ENCODE measurements at places on chromosomes 13 and 19.

- DNase-seq, result no peak
These were observed 130.7 kb upstream of the PEG3 start for GRCh38 chr19:56971230-56971629.

GRCh38 chr19:35017507-35017906 lies 12.8 kb upstream of the SCN1B start:
- no peak for DNase-seq

DNA sequence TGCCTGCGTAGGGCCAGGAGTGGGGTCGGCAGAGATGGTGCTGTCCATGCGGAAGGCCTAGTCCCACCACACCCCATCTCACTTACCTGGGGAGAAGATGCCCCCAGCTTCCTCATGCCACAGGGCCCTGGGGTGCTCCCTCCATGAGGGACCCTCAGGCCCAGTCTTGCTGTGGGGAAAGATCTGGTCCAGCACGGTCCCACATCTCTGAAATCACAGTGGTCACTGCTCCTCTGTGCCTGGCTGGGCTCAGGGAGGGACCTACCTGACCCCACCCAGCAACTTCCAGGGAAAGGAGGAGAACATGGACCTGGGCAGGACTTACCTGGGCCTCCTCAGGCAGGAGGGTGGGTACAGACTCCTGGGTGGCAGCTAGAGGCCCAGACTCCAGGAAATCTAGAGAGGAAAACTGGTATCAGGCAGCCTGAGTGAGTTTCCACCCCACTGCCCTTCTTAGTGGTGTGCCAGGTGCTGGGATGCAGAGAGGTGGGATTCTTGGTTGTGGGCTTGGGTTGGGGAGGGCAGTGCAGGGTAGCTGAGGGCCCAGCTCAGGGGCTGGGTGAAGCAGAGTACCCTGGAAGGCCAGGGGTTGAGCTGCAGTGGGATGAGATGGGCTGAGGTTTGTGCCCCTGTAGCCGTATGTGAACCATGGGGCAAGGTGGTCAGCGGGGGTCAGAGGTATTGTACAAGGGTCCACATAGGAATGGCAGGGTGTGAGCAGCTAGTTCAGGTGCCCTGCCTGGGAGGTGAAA lies 3.8 kb downstream of the MZF1 start:
- DNase-seq, result no peak

GRCh38 chr19:34353546-34353945 lies 11.4 kb upstream of the GPI start:
- DNase-seq, result no peak

DNA sequence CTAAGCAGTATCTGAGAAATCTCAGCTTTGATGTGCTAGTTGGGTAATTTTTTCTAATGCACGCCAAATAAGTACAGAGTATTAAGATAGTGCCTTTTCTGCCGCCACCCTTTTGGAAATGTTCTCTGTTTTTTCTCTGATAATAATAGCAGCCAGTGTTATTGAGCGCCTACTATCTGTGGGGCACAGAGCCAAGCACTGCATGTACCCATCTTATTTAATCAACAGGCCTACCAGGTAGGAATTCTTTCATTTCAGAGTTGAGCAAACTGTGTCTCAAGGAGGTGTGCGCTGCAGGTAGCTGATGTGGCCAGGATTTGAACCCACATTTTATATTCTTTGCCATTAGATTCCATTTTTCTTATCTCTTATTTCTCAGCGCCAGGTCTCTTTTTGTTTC lies 1.4 kb downstream of the EPN1 start:
- DNase-seq, result no peak

- DNase-seq, result no peak
These were observed 1040.4 kb upstream of the MIR17HG start for GRCh38 chr13:90307136-90307535.

GRCh38 chr19:28691683-28692082 lies 521.3 kb downstream of the UQCRFS1 start:
- no peak for DNase-seq

DNA sequence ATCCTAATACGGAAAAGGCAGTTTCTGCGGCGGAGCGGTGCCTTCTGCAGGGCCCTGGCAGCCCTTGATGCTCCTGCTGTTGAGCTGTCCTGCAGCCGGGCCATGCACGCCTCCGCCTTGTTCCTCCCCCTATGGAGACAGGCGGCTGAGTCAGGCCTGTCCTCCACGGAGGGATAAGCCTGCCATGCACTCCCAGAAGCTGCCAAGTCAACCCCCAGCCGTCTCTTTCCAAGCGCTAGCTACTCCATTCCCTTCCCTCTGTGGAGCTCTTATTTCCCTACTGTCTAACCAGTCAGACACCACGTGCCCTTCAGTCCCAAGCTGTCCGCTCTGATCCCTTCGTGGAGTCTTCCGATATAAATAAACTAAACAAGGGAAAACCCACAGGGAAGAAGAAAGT lies 197.0 kb downstream of the COL4A1 start:
- no peak for DNase-seq

GRCh38 chr13:90015565-90016507 lies 1331.7 kb upstream of the MIR17HG start:
- DNase-seq, result no peak

DNA sequence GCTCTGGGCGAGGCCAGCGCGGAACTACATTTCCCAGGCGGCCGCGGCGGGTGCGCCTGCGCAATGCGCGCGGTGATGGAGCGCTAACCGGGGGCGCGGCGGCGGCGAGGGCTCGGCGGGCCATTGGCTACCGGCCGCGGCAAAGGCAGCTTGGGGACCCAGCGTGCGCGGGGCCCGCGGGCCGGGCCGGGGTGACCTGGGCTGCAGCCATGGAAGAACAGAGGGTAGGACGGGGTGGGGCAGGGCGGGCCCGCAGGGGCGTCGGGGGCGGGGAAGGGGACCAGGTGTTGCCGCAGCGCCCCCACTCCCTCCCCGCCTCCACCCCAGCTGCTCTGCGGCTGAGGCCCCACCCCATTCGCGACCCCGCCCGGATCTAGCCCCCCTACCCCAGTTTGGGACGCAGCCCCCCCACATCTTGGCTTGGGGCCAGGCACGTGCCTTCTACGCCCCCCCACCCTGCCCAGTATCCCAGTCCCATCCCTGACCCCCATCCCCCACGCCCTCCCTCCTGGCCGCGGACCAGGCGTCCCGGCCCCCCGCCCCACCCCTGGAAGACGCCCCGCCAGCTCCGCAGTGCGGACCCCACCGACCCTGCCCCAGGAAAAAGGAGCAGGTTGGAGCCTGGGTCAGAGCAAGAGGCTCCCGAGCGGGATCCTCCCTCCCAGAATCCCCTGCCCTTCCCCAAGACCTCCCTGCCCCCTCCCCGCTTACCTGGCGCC lies at the start of gene FSD1:
Gene FSD1 (plus strand): TSS at position 61 of the 719 bp plus-strand sequence. CDS start 149 bp downstream, at position 210.
- peak; percentile 33 for DNase-seq

GRCh38 chr13:75149776-75150175 lies 332.2 kb downstream of the TBC1D4 start:
- DNase-seq, result no peak

GRCh38 chr19:41341669-41342490 lies 11.8 kb downstream of the TGFB1 start:
- DNase-seq, result no peak

GRCh38 chr13:32594157-32594738 lies 8.0 kb downstream of the PDS5B start:
- DNase-seq, result no peak

GRCh38 chr13:78201411-78201810 lies 282.8 kb upstream of the EDNRB start:
- DNase-seq, result no peak

DNA sequence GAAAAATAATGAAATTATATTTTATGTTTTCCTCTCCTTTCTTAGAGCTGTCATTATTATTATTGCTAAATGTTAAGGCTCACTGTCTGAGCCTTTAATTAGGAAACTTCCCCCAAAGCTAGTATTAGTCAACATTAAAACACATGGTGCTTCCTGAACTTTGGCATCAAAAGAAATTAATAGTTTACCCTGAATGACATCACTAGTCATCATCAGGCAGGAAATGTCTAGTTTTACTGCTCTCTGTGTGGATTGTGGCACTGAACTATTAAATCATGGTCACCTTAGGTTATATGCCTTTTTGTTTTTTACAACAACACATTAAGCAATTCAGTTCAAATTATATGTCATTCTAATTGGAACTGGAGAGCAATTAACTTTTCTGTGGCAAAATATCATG lies 595.5 kb downstream of the SLITRK1 start:
- DNase-seq, result no peak

DNA sequence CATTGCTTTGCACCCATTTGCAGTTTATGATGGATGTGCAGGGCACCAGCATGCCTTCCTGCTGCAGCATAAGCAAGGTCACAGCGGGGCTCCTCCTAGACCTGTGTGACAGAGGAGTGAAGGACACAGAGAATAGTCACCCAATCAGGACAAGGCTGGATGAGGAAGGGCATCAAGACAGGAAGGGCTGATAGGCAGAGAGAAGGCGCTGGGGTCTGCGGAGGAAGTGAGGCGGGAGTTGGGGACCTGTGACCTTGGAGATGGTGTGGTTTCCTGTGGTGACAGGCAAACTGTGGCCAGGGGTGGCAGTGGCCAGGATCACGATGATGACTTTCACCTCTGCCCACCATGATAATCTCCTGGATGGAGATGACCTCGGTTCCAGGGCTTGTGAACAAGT lies 16.4 kb upstream of the KCTD15 start:
- no peak for DNase-seq

DNA sequence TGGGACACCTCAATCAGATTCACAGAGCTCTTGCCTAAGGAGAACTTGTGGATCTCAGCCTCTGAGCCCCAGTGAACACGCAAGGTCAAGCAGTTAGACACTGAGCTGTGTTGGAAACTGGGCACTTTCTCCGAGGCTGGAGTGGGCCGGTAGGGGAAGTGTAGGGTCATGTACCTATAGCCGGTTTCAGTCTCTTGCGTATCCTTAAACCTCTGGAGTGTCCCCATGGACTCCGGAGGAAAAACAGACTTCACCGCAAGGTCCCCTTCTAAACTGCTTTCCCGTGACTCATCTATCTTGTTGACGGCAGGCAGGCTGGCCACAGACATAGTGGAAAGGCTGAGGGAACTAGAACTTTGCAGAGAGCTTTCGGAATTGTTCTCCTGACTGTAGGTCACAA lies 11.3 kb downstream of the IQCN start:
- DNase-seq, result no peak

DNA sequence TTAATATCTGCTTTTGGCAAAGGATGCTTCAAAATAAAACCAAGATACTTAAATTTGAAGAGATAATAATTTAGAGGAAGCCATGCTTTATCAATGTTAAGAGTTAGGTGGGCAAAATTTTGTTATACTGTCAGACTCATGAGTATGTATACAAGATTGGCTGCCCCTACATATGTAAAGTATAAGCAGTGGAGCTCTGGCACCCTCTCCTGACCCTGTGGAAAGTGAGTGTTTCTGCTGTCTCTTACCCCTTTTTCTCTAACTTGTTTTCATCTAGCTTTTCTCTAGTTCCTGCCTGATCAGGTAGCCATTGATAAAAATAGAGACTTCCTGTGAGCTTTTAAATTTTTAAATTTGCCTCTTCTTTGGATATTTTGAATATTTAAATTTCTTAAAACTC lies 710.9 kb upstream of the SPRY2 start:
- no peak for DNase-seq

Measured in memory B cell (primary cell).